ENCODE measurements at places on chromosomes 2 and 18.
A peak's percentile ranks its signal among the peaks of the same experiment; 100 is the strongest.

- DNase-seq, result no peak
Measured at GRCh38 chr2:689877-690510, 12.8 kb upstream of the TMEM18 start.

DNA sequence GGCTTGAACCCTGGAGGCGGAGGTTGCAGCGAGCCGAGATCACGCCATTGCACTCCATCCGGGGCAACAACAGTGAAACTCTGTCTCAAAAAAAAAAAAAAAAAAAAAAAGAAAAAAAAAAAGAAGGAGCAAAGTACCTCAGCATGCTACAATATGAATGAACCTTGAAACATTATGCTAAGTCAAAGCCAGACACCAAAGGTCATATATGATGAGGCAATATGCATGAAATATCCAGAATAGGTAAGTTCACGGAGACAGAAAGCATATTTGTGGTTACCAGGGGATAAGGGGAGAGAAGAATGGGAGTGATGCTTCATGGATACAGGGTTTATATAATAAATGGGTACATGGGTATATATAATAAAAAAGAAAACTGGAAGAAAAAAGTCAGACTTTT lies 93.3 kb downstream of the PRELID3A start:
- no peak for DNase-seq

- DNase-seq, result no peak
Measured at GRCh38 chr2:134555411-134555810, 163.4 kb downstream of the TMEM163 start.

GRCh38 chr2:220147161-220148038 lies 520.0 kb downstream of the SLC4A3 start:
- DNase-seq, result no peak

GRCh38 chr2:187982668-187983067 lies 309.0 kb upstream of the GULP1 start:
- peak; percentile 61 for DNase-seq

Data from suppressor macrophage treated with lipopolysaccharide for 4 hours (primary cell).